ENCODE measurements at places on chromosomes 12 and 14. TPM values are rescaled to one million over a fixed set of nuclear protein-coding genes. Genes with fewer than 3 reads are reported as not detected.

- no peaks in the 10 kb centered on the region for H3K27me3 ChIP-seq
- no peak overlapping the region for H3K4me3 ChIP-seq
- no peaks in the 10 kb centered on the region for H3K36me3 ChIP-seq
- no peak overlapping the region for H3K27ac ChIP-seq
Observed at GRCh38 chr12:114703060-114703493, 19.1 kb upstream of the TBX3 start.

GRCh38 chr12:122788387-122788786 is 14.0 kb downstream of the CCDC62 start:
- H3K4me1 ChIP-seq, result no peaks in the 10 kb centered on the region
- no peak for DNase-seq

DNA sequence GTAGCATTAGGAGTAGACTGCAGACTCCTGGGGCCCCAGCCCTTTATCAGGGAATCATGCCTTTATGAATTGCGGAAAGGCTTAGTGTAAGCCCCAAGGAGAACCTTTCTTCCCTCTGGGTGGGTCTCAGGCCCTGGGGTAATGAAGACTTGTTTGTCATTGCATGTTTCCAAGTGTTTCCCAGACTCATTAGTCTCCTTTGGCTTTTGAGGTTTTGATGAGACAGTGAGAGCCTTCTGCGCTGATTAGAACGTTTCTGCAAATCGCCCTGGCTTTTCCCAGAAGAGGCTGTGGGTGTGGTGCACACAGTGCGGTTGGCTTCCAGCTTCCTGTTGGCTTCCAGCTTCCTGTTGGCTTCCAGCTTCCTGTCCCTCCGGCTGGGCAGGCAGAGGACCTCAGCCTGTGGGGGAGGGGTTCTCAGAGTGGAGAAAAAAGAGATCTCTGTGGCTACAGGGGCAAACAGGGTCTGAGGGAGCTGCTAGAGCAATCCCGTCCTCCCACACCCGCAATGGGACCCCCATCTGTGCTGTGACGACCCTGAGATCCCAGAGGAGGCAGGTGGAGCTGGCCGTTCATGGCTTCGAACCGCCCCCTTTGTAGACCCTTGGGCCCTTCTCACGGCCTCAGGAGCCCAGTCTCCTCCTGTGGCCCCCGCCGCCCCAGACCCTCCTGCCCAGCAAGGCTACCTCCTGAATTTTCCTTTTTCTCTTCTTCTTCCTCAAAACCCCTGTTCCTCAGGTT is 42.1 kb downstream of the GPR68 start:
- no peaks in the 10 kb centered on the region for H3K4me1 ChIP-seq
- H3K36me3 ChIP-seq, result peaks cover 5% of the 10 kb centered on the region
- H3K27ac ChIP-seq, result no peak overlapping the region
- H3K4me3 ChIP-seq, result no peak overlapping the region
- no peaks in the 10 kb centered on the region for H3K27me3 ChIP-seq

DNA sequence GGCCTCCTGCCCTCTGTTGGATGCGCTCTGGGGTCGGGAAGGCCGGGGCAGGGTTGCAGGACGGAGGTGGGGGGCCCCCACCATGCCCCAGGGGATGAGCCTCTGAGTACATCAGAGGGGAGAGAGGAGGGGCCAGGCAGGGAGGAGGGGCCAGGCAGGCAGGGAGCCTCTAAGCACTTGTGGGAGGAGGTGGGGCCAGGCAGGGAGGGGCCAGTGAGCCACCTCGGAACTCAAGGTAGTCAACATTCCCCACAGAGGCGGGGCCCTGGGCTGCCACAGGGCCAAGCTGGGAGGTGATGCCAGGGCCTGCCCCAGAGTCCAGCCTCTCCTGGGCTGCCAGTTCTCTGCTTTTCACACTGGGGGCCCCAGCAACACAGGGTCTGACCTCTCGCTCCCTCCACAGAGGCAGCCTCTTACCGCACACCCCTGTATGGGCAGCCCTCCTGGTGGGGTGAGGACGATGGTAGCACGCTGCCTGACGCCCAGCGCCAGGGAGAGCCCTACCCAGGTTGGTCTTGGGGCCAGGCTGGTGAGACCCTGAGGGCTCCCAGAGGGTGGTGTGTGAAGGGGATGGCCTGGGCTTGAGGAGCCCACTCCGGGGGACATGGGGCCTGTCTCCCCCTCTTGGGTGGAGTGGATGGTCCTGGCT is 17.4 kb downstream of the CEP170B start:
- H3K27ac ChIP-seq, result no peak overlapping the region
- no peak overlapping the region for H3K4me3 ChIP-seq
- no peak for DNase-seq
- no peaks in the 10 kb centered on the region for H3K27me3 ChIP-seq

DNA sequence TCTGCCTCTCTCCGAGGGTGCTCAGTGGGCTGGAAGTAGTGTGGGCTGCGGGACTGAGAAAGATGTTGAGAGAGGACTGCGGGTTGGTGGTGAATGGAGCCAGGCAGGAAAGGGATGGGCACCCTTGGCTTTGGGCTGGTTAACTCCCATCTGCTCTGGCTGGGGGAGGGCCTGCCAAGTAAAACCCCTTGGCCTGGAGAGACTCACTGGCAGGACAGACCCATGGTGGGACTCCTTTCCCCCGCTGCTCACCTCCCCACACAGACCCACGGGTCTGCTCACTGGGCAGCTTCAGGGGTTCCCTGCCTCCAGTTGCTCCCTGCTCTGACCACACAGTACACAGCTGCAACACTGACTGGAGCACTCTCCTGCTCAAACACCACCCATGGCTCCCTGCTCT is 54.1 kb downstream of the KRT80 start:
- no peak overlapping the region for H3K27ac ChIP-seq
- no peak overlapping the region for H3K4me3 ChIP-seq

GRCh38 chr12:100554608-100555077 is 18.8 kb upstream of the GAS2L3 start:
- no peak overlapping the region for H3K27ac ChIP-seq
- no peaks in the 10 kb centered on the region for H3K27me3 ChIP-seq
- no peaks in the 10 kb centered on the region for H3K36me3 ChIP-seq
- H3K4me1 ChIP-seq, result no peaks in the 10 kb centered on the region
- DNase-seq, result peak; percentile 28
- no peak overlapping the region for H3K4me3 ChIP-seq

DNA sequence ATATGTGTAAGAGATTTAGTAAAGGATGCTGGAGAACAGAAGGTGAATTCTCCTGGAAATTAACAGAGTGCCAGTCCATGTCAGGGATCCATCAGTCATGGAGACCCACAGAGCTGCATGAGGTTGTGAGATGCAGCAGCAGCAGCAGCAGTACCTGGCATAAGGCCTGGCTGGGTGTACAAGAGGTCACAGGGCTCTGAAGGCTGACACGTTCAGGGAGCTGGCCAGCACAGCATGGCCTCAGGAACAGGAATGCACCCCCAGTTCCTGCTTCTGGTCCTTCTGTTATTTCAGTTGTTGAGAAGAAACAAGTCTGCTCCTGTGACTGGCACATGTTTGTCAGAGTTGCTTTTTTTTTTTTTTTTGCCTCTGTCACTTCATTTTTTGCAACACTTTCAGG is 210.8 kb downstream of the CNTN1 start:
- no peaks in the 10 kb centered on the region for H3K36me3 ChIP-seq
- H3K27me3 ChIP-seq, result no peaks in the 10 kb centered on the region
- no peak for DNase-seq

- H3K36me3 ChIP-seq, result no peaks in the 10 kb centered on the region
- no peaks in the 10 kb centered on the region for H3K27me3 ChIP-seq
- peak overlapping the region; percentile 81 for H3K27ac ChIP-seq
- no peak for DNase-seq
Observed at GRCh38 chr14:63727231-63727735, 582 bp downstream of the SGPP1 start.

HOXC11 gene
- not detected for polyA plus RNA-seq

All from B cell (primary cell).